ENCODE measurements at places on chromosomes 13 and 19.

DNA sequence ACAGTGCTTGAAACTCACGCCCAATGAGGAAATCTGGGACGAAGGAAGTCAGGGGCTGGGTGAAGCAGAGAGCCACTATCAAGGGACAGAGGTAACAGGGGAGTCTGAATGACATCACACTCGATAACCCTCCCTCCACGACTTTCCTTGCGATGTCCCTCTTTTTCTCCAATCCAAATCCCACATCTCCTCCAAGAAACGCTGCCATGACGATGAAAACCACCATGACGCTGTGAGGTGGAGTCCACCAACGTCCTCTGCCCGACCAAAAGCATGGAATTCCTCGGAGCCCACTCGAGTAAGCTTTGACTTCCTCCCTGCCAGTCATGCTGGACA lies 967 bp downstream of the REXO1 start:
- no peak for DNase-seq

- DNase-seq = no peak
These were observed at the start of gene SMAD9 for GRCh38 chr13:36919833-36920615. Gene SMAD9 (minus strand): TSS chr13:36920238. CDS start chr13:36879689, 40,549 bp downstream.

DNA sequence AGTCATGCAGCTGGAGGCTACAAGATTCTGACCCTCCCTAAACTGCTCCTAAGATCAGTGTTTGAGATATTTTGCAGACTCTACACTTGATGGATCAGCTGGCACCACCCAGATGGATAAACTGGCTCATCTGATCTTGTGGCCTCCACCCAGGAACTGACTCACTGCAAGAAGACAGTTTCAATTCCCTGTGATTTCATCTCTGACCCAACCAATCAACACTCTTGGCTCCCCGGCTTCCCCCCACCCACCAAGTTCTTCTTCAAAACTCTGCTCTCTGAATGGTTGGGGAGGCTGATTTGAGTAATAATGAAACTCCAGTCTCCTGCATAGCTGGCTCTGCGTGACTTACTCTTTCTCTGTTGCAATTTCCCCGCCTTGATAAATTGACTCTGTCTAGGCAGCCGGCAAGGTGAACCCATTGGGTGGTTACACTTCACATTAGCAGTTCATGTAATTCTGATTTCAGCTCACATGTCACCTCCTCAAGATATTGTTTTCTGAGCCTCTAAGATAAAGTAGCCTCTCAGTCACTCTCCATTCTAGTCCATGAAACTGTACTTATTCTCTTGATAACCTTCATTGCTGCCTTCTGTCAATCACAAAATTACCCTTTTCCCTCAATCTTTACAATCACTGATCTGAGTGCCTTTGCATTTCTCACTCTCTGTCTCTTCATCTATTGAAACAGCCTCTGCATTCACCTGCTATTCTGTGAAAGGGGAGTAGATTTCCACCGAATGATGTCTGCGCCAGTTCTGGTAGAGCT lies 9.9 kb upstream of the FPR3 start:
- DNase-seq = no peak

DNA sequence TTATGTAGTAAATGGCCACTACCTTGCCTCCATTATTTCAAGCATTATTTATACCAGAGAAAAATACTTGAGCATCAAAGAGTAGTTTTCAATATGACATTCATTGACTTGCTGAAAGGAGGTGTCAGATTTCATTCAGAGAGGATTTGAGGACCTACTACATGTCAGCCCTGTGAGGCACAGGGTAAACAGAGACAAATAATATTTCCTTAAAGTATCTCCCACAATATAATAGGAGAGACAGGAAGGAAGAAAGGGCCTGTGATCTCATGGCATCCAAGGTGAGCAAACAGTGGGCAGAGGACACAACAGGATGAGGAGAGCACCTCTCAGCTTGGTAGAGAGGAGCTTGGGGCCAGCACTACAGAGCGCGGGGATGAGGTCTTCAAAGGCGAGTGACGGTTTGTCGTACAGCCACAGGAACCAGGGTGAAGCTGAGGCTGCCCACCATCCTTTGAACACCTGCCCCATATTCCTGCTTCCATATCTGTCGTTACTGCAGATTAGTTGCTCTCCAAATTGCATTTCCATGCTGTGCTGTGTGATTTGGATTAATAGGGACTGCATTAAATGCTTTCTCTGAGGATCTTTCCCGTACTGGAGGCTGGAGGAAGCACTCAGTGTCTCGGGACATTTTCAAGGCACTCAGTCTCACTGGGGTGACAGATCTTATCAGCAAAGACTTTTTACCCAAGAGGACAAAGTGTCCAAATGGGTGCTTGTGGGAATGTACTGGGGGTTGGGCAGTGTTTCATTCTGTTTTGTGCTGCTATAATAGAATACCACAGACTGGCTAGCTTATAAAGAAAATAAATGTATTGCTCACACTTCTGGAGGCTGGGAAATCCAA lies 59.2 kb downstream of the GJA3 start:
- DNase-seq = no peak

- no peak for DNase-seq
These were observed 6.3 kb upstream of the DNAAF3 start for GRCh38 chr19:55172741-55173140.

DNA sequence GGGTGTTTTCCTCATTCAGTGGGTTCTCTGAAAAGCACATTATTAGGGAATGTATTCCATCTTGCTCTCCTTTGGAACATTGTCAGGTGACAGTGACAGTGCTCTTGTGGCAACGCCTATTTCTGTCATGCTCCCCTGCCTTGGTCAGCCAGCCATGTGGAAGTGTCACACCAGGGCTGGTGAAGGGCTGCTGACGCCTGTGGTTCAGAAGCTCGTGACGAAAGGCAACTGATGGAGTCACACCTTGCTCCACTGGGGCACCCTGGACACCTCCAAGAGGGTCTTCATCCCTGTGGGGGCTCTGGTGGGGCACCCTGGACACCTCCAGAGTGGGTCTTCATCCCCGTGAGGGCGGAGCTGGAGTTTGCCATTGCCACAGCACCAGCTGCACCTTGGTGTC lies 68.9 kb upstream of the GPR183 start:
- DNase-seq = no peak

Data from T-helper 2 cell (primary cell).